EL (cell line): ENCODE measurements at places on chromosomes 5 and 9.
A peak's percentile ranks its signal among the peaks of the same experiment; 100 is the strongest.

- no peak for DNase-seq
Observed at GRCh38 chr9:136798708-136799078, 2.6 kb downstream of the CCDC183 start.

DNA sequence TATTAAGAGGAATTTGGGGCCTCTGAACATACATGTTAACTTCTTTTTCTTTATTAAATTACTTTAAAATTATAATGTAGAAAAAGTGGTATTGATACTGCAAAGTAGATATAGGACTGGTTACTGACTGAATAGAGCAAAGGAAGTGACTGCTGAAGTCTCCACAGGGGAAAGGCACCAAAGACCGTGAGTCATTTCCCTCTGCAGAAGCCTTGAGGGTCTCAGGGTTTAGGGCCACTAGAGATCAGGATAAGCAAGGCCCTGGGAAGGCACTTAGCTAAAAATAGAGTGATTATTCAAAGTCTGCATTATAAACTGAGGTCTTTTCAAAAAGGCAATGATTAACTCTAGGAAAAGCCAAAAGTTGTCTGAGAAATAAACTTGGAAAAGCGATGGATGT, 44.7 kb upstream of the ITGA1 start:
- no peak for DNase-seq

- DNase-seq: no peak
Observed at GRCh38 chr5:156375895-156376495, 49.0 kb downstream of the SGCD start.

DNA sequence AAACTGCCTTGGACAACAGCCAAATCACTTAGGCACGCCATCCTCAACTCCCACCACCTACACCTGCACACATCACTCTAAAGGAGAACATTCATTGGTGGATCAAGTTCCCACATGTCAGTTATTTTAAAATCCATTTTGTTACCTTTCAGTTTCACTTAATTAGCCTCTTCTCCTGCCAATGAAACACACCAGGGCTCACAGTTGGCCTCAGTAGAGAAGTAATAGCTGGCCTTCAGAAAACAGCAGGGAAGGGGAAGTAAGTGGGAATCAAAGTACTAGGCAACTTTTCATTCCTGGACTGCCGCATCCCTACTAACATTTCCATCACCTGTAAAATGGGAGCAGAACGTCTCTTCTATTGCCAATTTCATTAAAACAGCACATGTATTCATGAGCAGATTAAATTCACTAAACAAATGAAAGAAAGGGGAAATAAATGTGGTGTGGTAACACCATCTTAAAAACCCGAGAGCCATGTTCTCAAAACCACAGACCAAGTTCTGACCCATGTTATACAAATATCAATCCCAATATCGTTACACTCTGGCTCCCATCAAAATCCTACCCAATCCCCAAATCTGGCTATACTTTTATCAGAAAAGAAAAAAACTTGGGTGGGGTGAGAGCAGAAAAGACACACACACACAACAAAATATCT, 1.7 kb downstream of the SIL1 start:
- no peak for DNase-seq

GRCh38 chr9:130323051-130323745, 57.6 kb downstream of the HMCN2 start:
- no peak for DNase-seq

- peak; percentile 94 for DNase-seq
Observed at GRCh38 chr9:76557674-76558225, 98.8 kb downstream of the GCNT1 start.

DNA sequence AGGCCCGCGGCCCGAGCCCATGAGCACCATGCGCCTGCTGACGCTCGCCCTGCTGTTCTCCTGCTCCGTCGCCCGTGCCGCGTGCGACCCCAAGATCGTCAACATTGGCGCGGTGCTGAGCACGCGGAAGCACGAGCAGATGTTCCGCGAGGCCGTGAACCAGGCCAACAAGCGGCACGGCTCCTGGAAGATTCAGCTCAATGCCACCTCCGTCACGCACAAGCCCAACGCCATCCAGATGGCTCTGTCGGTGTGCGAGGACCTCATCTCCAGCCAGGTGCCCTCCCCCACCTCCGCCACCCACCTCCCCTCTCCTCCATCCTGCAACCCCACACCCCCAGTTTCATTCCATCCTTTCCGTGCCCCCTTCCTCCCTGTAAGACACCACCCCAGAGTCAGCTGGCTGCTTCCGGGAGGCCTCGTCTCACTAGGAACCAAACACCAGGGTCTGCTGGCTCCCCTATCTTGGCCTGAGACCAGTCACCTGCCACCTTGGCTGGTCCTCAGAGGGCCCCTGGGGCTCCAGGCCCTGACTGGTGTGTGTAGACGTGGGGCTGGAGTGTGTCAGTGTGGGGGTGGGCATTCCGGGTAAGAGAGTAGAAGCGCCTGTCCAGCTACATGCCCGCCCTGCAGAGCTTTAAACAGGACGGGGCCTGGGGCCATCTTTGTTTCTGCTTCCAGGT, 655 bp downstream of the GRIN1 start:
- no peak for DNase-seq

DNA sequence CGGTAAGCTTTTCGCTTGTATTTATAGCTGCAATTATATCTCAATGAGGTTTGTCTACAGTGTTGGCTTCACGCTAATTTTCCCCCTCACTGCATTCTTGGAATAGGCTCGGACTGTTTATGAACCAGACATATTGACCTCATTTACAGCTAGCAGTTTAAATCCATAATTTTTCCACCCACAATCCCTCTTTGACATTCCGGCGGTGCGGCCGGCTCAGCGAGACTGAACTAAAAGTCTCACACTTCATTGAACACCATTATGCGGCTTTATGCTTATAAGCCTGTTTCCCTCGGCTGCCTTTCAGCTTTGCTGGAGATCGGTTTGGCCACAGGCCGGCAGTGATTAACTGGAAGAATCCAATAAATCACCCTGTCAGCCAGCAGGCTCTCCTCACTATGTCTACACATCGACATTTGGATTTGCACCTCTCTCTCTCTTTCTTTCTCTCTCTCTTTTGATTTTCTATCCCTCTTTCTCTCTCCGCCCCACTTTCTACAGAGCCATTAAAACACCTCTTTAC, 315.0 kb upstream of the TLE4 start:
- DNase-seq: peak; percentile 77

DNA sequence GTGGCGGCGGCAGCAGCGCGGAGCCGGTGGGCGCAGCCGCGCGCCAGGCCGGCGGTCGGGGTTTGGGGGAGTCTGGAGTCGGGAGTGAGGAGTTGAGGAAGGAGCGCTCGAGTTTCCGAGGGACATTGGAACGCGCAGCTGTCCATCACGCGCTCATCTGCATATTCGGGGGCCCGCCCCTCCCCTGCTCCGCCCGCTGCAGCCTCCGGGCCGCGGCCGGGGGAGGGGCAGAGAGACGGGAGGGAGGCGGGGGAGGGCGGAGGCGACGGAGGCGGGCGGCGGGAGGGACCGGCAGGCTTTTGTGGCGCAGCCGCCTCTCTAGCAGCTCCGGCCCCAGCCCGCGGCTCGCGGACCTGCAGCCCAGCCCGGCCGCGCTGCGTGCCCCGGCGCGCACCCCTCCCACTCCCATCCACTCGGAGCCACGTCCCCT, at the start of gene IRX2:
IRX2 (minus strand) TSS at position 86 of the 430 bp plus-strand sequence. CDS start 264 bp downstream, outside the sequence.
- peak; percentile 97 for DNase-seq

- DNase-seq: no peak
Observed at GRCh38 chr5:35166043-35166442, 64.2 kb downstream of the PRLR start.

GRCh38 chr9:129445794-129446306, 175.1 kb downstream of the C9orf50 start:
- no peak for DNase-seq

DNA sequence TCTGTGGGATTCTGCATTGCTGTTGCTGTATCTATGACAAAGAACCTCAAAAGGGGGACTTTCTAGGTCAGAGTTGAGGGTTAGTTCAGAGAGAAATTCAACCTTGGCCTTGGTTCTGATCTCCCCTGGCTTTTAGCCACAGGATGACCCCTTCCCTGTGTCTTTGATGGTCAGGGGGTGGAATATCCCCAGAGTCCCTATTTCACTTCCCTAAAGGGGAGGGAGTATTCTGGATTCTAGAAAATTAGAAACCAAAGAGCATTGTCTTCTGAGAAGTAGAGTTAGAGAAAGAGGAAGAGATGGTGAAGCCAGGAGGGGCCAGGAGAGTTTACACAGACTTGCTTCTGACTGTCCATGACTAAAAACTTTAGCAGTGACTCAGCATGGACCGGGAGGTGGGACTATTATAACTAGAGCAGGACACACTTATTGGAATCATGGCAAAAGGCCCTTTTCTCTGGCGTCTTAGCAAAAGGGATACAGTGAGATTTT, 56.2 kb upstream of the LPAR1 start:
- peak; percentile 81 for DNase-seq

- DNase-seq: no peak
Observed at GRCh38 chr5:179905161-179905560, 2.5 kb downstream of the TBC1D9B start.

DNA sequence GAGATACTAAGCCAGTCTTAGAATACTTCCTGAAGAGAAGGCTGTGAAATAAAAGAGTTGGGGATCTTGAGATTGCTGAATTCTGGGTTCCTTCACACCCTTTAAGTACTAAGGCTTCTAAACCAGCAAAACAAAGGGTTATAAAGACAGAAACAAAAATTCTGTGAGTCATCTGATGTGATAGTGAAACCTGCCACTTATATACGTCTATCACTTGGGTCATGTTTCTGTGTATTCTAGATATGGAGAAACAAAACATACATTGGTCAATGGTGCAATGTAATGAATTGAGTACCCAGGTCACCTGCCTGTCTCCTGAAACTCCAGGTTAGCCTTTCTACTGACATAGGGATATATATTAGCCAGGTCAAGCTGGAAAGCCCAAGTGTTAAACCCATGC, 319.3 kb upstream of the GRAMD2B start:
- DNase-seq: no peak
